ENCODE measurements at places on chromosomes 7 and 10.

DNA sequence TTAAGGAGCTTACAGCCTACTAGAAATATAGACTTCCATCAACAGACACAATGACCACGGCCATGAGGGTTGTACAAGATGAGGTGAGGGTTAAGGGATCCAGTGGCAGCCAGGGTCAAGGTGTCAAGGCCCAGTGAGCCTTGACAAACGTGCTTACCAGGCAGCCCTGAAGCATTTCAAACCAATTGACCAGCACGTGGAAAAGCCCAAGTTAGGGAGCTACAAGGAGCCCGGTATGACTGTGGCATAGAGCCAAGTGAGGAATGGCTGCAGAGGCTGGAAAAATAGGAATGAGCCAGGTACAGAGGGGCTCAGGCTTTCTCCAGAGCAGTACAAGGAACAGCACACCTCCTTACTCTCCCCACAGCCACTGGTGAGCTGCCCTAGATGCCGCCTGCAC lies 12.7 kb downstream of the AFAP1L2 start:
- DNase-seq: no peak

DNA sequence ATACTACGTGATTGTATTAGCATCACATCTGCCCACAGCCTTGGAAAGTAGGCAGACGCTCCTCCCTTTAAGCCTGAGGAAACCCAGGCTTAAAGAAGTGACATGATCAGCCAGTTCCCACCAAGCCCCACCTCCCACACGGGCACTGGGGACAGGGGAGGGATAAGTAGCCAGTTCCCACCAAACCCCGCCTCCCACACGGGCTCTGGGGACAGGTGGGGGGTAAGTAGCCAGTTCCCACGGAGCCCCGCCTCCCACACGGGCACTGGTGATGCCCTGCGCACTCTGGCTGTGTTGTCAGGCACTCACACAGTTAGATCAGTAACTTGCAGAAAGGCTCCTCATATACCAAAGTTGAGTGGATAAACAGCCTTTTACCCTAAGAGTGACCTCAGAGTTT lies 606.8 kb downstream of the PTPRN2 start:
- no peak for DNase-seq

DNA sequence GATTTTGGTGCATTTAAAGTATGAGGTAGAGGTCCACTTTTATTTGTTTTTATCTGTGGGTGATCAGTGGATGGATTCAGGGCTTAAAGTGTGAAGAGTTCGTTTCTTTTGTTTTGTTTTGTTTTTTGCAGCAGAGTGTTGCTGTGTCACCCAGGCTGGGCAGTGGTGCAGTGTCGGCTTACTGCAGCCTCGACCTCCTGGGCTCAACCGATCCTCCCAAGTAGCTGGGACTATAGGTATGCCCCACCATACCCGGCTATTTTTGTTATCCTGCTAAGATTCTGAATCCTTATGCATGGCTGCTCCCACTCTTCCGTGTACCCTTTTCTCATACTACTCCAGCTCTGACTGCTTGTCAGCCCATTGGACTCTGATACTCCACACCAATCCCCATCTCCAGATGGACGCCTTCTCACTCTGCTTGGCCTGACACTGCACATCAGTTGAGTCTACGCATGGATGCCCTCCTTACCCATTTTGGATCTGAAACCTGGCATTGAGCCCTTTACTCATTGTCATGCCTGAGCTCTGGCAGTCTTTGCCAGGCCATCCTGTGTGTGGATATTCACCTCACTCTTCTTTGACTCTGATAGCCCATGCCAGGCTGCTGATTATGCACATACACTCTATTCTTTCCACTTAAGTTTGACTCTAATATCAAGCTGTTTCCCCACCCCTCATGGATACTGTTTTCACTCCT lies 119.5 kb downstream of the CCSER2 start:
- DNase-seq: no peak

GRCh38 chr10:48404646-48405045 lies 98.2 kb downstream of the MAPK8 start:
- no peak for DNase-seq

GRCh38 chr7:134692344-134692705 lies 45.7 kb downstream of the BPGM start:
- no peak for DNase-seq
